ENCODE measurements at places on chromosomes 16 and 17.

GRCh38 chr17:50460831-50461526 lies 7.7 kb downstream of the CHAD start:
- DNase-seq, result no peak

DNA sequence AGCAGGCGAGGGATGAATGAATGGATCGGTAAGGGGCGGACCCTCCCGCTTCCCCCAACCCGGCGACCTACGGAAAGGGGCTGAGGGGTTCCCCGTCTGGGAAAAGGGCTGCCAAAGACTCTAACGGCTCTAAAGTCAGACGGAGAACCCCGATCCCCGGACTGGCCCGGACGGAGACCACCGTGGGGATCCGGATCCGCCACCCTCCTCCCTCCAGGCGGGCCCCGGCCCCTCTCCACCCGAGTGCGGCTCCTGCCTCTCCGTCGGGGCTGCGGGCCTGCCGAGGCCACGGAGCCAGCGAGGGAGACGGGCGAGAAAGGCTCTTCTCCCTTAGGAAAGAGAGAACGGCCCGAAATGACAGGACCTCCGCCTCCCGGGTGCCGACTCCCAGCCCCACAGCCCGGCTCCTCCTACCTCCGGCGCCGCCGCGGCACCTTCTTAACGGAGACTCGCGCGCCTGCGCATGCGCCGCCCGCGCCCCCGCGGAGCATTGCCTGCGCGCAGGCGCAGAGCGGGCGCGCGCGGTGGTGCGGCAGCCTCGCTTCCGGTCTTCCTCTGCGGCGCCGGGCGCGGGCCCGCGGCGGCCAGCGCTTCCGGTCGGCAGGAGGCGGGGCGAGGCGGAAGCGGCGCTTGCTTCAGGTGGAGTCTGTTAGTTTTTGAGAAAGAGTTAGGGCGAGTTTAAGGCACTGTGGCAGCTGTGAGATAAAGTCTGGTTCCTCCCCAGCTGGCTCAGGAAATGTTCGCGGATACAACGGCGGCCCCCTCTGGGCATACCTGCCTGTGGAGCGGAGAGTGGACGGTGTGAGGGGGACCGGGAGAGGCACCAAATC lies at the start of gene SLX4:
TSS of gene SLX4 (minus strand) at position 461 of the 830 bp plus-strand sequence. CDS start 2,642 bp downstream, outside the sequence.
- peak; percentile 41 for DNase-seq

DNA sequence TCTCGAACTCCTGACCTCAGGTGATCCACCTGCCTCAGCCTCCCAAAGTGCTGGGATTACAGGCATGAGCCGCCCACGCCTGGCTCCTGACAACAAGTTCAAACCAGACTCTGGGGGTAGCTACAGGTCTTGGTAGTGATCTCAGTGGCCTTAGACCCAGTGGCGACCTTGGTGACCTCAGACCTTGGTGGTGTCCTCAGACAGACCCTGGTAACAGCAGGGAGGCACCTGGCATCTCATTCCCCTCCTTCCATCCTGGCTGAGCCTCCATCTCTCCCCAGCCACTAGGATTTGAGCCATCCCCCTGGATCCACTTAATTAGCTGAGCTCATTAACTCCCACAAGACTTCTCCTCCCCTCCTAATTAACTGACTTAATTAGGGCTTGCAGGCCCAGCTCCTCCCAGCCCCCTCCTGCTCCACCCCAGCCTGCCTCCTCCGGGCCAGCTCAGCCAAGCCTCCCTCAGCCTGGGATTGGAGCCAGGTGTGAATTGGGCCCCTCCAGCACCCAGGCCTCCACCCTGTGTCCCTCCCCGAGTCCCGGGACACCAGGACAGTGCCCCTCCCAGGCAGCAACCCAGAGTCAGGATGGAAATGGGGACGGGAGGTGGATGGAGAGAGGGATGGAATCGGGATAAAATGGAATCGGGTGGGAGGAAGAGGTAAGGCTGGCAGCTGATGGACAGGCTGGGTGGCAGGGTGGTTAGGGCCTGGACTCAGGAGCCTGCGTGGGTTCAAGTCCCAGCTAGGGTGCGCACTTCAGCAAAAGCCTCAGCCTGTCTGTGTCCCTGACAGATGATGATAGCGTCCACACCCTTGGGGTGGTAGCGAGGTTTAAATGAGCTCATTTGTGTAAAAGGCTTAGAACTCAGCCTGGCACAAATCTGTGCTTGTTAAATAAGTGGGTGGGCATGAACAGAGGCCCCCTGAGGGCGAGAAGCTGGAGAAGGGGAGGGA lies 11.2 kb upstream of the SBK1 start:
- no peak for DNase-seq

DNA sequence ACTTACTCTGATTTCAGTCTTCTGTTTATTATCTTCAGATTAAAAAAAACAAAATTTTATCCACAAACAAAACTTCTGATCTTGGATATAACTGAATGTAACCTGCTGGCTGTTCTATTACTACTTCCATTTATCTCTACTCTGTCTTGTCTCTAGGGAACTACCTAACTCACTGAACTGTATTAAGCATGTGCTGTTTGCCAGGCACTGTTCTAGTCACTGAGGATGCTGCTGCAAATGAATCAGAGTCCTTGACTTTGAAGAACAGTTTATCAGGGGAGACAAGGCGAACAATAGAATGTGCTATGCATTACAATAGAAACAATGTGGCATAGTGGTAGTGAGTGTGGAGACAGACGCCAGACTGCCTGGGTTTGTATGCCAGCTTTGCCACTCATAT lies 2.3 kb upstream of the ANKRD40 start:
- no peak for DNase-seq

- DNase-seq, result no peak
Measured at GRCh38 chr16:14104066-14104465, 32.9 kb downstream of the MRTFB start.

- no peak for DNase-seq
Measured at GRCh38 chr17:83036666-83037065, 42.7 kb upstream of the METRNL start.

DNA sequence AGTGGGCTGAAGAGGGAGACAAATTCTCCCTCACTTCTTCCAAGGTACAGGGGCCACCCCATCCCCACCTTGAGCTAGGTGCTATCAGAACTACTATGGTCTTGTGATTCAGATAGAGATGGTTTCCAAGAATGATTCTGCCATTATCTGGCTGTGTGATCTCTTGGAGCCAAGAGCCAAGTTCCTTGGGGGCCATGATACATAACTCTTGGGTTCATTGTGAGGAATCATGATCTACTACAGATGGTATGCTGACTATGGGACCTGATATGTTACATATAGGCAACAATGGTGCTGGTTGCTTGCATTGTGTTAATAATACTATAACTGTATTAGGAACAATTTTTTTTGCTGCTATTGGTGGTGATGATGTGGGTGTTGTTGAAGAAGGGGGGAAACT lies 45.7 kb downstream of the DYNLRB2 start:
- DNase-seq, result no peak

DNA sequence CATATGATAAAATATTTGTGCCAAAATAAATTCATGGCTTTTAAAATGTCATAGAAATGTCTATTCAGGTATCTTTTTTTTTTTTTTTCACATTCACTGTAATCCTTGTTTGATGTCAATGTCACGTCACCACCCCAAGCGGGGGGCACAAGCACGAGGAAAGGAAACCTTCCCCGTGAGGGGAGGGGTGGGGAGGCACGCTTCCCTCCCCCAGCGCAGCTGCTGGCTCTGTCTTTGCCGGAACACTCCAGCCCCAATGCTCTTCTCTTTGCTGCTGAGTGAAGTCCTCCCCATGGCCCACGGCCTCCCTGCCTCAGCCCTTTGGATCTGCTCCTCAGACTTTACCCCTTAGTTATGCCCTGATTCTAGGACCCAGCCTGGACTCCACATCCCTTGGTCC lies 1.5 kb downstream of the SLC35G3 start:
- no peak for DNase-seq

- peak; percentile 72 for DNase-seq
Measured at GRCh38 chr16:11977376-11978041, 975 bp downstream of the SNX29 start.

DNA sequence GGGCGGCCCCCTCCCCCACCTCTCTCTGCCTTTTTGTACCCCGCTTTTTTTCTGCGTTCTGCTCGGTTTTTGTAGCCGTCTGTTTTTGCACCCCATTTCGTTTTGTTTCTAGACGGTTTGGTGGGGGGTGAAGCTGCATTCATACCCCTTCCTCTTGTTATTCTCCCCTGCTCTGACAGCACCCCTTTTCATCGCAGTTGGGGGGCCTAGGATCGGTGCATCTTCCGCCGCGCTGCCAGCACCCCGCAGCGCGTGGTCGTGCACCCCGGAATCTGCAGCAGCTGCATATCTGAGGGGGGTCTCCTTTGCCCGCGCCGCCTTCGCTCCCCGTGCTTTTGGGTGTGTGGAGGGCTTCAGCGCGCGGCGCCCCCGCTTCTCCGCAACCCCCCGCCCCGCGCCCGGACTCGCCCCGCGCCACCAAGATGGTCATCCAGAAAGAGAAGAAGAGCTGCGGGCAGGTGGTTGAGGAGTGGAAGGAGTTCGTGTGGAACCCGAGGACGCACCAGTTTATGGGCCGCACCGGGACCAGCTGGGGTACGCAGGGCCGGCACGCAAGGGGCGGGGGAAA lies 455 bp downstream of the ATP1B2 start:
- no peak for DNase-seq

GRCh38 chr17:8188263-8188839 lies 1.6 kb downstream of the BORCS6 start:
- DNase-seq, result no peak

DNA sequence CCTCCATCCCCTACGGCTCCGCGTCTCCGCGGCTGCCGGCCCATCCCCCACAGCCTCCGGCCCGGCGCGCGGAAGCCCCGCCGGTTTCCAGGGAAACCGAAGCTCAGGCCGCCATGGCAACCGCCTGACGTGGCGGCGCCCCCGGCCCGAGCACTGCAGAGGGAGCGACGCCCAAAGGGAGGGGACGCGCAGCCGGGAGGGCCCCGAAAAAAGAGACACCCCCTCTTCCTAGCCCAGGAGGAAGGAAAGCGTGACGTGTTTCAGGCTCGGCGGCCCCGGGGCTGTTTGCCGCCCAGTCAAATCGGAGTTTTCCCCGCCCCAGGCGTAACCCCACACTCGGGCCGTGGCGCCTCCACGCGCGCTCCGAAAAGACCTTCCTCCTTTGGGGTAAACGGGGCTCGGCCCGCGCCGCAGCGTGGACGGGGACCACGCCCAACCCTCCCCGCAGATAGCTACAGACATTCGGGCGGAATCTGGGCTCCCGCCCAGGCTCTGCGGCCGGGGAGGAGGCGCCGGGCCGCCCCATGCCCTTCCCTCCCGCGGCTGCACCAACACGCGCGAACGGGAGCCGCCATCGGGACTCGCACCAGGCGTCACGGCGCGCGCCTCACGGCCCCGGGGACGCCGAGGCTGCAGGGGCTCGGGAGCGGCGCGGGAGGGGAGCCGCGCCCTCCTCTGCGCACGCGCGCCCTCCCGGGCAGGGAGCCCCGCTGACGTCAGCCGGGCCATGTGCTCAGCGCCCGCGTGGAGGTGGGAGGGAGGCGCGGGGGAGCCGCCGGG lies 7.5 kb downstream of the MNT start:
- peak; percentile 18 for DNase-seq

DNA sequence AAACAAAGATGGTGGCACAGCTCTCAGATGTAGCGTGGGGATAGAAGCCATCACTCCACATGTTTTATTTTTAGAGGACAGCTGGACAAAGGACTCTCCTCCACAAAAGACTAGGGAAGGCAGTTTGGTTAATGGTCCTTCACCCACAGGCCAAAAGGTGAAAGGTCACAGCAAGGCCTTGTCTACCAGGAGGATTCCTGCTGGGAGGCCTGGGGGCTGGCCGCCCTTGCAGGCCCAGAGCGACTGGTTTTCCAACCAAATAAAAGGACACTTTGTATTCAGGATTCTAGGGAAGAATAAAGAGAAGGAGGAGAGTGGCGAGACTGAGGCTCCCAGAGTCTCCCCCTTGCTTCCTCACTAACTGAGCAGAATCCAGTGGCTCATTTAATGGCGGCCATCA lies 94.3 kb downstream of the AXIN2 start:
- DNase-seq, result no peak

- DNase-seq, result no peak
Measured at GRCh38 chr17:27526604-27527002, 70.4 kb downstream of the KSR1 start.

DNA sequence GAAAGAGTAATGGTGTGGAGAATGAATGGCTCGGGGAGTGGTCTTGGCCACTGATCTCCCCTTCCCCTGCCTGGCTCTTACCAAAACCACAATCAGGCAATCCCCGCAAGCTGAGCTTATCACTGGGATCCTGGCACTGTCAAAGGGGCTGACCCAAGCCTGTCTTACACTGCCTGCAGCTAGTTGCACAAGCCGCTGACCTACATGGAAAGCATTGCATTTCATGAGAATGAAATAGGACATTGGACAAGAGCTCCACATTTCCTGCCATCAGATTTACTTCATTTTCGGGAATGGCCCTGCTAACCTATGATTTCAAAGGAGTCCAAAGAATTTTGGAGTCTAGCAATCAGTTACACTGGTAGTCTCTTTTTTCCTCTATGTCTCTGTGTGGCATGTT lies 146.4 kb downstream of the PCTP start:
- DNase-seq, result no peak

GRCh38 chr17:81863123-81863675 lies 2.9 kb upstream of the P4HB start:
- DNase-seq, result no peak

DNA sequence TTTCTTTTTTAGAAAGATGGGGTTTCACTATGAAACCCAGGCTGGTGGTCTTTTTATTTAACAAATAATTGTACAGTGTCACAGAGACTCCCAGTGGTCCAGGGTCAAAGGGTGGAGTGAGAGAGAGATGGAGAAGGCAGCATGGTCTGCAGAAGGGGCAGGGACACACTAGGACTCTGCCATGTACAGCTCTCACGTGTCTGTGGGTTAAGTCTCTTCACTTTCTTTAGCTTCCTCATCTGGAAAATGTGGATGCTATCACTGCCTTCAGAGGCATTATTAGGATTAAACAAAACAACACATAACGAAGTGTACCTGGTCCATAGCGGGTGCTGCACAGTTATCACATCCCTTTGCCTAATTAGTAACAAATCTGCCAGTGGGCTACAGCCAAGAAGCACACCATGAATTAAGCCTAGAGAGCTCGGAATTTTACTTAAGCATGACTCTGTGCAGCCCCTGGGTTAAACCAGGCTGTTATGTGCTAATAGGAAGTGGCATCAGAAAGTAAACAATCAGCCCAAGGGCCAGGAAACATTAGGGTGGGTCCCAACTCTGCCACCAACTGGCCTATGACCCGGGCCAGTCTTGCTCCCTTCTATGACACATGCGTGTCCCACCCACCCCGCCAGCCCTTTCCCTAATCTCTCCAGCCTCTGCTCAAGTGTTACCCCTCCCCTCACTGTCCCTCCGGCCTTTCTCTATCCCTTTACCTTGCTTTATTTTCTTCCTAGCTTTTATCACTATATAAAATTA lies 13.9 kb downstream of the TOP3A start:
- DNase-seq, result no peak

All from AG09309 (cell line).